BJ (cell line): ENCODE measurements at places on chromosomes 3 and 15.

- no peak for DNase-seq
Measured at GRCh38 chr15:83129791-83130190, 22.3 kb downstream of the TM6SF1 start.

GRCh38 chr15:100330221-100330620, 11.6 kb downstream of the ADAMTS17 start:
- no peak for DNase-seq

GRCh38 chr3:161310649-161311423, 60.5 kb downstream of the SPTSSB start:
- no peak for DNase-seq

DNA sequence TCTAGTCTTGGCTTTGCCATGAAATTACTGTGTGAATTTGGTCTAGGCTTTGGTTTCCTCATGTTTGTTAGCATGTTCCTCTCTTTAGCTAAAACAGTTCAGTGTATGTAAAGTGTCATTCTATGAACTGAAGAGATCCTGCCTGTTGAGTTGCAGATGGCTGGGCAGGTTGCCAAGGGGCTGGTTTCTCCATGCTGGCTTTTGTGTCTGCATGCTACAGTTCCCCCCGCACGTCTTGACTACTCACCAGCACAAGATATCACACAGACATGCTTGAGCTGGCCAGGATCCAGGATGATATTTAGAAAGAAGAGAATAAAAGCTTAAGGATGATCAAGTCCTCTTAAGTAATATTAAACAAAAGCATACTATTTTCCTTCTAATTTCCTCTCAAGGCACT, 90.2 kb downstream of the CERS3 start:
- no peak for DNase-seq

- DNase-seq = no peak
Measured at GRCh38 chr3:56989977-56990640, 70.4 kb upstream of the SPATA12 start.

DNA sequence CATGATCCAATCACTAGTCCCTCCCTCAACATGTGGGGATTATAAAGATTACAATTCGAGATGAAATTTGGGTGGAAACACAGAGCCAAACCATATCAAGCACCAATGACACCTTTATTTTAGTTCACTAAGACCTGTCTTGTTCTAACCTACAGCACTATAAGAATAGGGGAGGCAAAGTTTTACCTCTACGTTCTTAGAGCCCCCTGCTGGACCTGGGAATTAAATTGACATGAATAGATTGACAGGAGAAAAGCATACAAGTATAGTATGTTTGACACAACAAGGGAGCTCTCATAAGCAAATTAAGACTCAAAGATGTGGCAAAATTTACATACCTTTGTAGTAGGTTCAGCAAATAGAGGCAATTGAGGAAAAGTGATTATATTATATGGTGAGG, 974.4 kb upstream of the ALCAM start:
- no peak for DNase-seq

GRCh38 chr3:40524222-40524567, 565 bp upstream of the ZNF621 start:
- no peak for DNase-seq

DNA sequence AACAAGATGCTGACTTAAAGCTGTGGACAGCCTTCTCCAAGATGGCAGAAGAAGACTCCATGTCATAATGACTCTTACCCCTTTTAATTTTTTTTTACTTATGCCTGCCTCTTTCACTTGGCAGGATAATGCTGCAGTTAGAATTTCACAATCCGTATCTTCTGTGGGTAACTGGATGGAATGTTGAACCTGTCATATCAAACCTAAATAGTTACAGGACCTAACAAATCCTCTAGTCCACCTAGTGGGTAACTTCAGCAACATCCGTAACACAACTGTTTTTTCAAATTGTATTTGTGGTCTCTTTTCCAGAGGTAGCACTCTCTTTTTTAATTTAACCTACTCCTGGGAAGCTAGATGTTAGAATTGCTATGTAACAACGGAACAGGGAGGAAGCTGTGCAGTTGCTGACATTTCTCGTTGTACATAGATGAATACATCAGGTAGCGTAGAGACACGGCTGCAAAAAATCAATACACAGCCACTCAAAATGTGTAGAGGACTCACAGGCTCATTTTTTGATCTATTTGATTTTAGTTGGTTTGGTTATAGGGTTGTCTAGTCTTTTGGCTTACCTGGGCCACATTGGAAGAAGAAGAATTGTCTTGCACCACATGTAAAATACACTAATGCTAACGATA, 43.9 kb upstream of the TRPM1 start:
- DNase-seq = no peak

DNA sequence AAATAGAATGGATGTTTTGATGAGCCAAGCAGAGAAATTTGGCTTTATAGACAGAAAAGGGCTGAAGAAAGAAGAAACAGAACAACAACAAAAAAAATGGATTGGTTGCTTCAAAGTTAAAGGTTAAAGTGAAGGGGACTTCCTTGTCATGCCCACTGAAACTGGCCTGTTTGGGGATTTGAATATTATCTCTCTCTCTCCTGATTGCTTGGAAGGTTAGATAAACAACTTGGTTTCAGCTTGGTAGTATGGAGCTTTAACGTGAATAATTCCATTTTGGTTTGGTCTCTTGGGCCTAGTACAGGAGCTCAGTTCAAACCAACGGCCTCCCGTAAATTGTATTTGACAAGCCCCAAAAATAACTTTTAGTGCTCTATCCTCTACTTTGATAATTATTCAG, 70.8 kb upstream of the MBNL1 start:
- no peak for DNase-seq

DNA sequence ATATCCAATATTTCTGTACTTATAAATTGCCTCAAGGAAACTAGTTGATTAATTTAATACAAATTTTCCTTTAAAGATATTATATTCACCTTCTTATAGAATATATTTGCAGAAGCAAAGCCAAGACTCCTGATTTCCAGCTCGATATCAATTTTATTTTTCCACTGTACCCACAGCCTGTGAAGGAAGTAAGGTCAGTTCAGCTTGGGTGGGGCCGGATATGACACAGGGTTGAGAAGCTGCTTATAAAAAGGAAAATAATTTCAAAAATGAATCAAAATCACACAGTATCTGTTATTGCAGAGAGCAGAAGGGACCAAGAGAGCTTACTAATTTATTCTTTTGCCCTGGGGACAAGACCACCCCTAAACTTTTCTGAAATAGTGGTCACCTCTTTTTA, 491.4 kb downstream of the TUSC7 start:
- DNase-seq = no peak

DNA sequence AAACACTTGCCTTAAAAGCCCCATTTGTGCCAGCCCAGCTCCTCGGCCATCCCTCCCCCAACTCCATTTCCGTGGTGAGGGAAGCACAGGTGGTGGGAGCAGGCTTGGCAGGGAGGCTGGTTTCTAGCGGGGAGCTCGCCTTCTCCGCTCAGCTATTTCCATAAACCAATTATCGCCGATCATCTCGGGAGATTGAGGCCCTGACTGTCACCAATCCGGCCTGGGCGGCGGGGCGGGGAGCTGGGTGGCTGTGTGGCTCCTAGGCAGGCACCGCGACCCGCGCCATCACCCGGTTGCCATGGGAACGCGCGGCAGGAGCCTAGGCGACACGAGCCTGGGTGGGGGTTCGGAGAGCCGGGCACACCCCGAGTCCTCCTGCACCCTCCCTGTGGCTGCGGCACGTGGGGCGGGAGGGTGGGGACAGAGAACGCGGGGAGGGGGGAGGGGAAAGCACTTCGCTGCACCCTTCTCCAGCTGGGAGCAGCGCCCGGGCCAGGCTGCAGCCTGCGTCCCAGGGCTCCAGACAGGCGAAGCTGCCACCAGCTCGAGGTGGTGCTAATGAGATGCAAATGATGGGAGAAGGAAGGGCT, 9.3 kb downstream of the CCDC33 start:
- no peak for DNase-seq

GRCh38 chr3:190127195-190127594, 6.5 kb upstream of the P3H2 start:
- no peak for DNase-seq

- no peak for DNase-seq
Measured at GRCh38 chr3:169945313-169945712, 21.3 kb upstream of the SEC62 start.

GRCh38 chr15:61383421-61383820, 154.3 kb upstream of the RORA start:
- peak; percentile 16 for DNase-seq

DNA sequence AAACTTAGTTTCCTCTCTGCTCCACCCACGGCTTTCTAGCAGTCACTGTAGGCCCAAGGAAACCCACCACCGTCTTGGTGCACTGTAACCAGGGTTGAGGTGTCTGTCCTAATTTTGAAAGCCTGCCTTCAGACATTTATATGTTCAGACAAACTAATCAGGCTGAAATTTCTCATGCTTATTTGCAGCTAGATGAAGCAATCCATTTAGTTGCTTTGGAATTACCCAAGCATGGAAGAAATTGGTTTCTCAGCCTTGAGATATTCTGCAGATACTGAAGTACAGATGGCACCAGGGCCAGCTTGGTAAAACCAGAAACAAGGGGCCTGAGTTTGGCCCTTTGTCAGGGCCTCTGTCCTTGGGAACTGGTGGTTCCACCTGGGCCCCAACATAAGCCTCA, 105.4 kb downstream of the CACNA1D start:
- DNase-seq = no peak

- no peak for DNase-seq
Measured at GRCh38 chr15:44591326-44591725, 54.4 kb downstream of the EIF3J start.

DNA sequence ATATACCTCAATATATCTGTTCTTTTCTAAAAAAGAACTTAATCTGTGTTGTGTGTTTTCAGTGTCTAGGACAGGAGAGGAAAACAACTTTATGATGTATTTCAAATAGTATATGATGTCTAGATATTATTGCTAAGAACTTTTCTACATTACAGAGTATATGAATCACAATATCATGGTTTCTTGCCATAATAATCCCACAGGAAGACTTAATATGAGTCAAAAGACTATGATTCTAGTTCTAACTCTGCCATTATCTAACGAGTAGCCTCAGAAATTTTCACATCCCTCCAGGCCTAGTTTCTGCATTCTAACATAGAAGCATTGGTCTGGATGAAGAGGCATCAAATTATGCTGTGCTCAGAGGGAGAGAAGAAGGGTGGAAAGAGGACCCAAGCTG, 107.7 kb upstream of the SPRED1 start:
- no peak for DNase-seq

GRCh38 chr3:121167374-121168139, 259.6 kb downstream of the STXBP5L start:
- no peak for DNase-seq

DNA sequence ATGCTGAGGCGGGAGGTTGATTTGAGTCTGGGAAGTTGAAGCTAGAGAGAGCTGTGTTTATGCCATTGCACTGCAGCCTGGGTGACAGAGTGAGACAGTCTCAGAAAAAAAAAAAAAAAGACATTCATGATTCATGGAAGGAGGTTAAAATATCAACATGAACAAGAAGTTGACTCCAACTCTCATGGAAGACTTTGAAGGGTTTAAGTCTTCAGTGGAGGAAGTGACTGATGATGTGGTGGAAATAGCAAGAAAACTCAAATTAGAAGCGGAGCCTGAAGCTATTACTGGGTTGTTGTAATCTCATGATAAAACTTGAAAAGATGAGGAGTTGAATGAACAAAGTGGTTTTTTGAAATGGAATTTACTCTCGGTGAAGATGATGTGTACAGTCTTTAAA, 491.8 kb downstream of the SQOR start:
- DNase-seq = no peak

- DNase-seq = no peak
Measured at GRCh38 chr3:109275702-109276293, 40.5 kb downstream of the DPPA2 start.

DNA sequence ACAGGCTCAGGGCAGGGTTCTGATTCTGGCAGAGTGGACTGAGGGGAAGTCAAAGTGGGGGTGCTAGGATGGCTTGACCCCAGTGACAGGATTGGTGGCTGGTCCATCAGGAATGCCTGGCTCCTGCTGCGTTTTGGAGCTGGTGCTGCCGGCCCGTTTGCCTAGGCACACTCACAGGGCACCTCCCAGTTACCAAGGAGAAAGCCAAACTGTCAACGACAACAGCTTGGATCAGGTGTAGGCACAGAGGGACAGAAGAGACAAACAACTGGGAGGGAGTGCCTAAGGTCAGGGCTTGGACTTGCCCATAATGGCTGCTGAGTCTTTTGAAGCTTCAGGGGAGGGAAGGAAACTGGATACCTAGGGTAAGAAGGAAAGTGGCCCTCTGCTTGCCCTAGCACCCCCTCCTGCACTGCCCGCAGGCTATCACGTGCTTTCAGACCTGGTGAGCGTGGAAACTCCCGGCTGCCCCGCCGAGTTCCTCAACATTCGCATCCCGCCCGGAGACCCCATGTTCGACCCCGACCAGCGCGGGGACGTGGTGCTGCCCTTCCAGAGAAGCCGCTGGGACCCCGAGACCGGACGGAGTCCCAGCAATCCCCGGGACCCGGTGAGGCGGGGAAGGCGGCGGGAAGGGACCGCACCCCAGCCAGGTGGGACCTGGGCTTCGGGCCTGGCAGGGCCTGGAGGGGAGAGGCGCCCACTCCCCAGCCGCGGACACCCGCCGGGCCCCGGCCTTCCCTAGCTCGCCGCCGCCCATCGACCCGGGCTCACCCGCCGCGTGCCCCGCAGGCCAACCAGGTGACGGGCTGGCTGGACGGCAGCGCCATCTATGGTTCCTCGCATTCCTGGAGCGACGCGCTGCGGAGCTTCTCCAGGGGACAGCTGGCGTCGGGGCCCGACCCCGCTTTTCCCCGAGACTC, 5.1 kb downstream of the DUOX1 start:
- DNase-seq = no peak

DNA sequence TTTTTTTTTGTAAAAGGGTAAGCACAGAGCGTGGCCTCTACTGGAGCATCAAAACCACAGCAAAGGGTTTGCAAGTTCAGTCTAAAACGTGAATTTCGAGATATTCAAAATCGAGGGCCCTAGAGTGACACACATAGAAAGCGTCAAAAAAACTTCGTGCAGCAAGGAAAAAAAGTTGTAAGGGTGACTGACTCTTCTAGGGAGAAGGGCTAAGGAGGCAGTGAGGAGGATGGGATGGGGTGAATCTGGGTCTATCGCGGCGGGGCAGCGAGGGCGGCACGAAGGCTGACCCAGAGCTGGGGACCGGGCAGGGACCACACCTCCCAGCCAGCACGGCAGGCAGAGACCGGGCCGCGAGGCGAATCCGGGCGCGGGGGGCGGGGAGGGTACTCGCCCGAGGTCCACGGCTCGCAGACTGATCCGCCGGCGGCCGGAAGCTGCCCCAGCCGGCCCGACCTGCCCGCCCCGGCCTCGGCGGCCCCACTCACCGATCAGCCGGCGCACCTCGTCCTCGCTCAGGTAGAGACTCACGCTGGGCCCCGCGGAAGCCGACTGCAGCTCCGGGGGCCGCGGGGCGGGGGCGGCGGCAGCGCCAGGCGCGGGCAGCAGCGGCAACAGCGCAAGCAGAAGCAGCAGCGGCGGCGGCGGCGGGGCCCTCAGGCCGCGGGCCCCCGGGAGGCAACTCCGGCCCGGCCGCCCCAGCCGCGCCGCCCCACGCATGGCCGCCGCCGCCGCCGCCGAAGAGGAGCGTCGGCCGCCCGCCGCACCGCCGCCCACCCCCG, 533 bp downstream of the RYK start:
- DNase-seq = no peak
